ENCODE measurements at places on chromosomes 11 and 22. TPM values are rescaled to one million over a fixed set of nuclear protein-coding genes. Genes with fewer than 3 reads are reported as not detected.

FOLR2 gene
- 25.7 TPM for total RNA-seq

HBG2 gene
- 12,811 TPM for total RNA-seq

ZP1 gene
- 0.49 TPM for total RNA-seq

GALNT18 gene
- 12.9 TPM for total RNA-seq

C11orf86 gene
- total RNA-seq: not detected

PARVG gene
- total RNA-seq: 5.7 TPM

TNNT3 gene
- total RNA-seq: 428 TPM

CDCA5 gene
- 4.1 TPM for total RNA-seq

TRPM5 gene
- under 0.01 TPM for total RNA-seq

OR52I2 gene
- total RNA-seq: not detected

ASPHD2 gene
- total RNA-seq: 0.89 TPM

ANKRD42 gene
- total RNA-seq: 6.3 TPM

ANO3 gene
- 0.30 TPM for total RNA-seq

SNX32 gene
- 1.4 TPM for total RNA-seq

DDX10 gene
- 23.8 TPM for total RNA-seq

OTOG gene
- total RNA-seq: under 0.01 TPM

PKDREJ gene
- total RNA-seq: 0.10 TPM

MUC6 gene
- total RNA-seq: under 0.01 TPM

USP2 gene
- total RNA-seq: 7.0 TPM

KIF18A gene
- 8.0 TPM for total RNA-seq

TTC36 gene
- total RNA-seq: 0.79 TPM

RASSF10 gene
- total RNA-seq: 9.8 TPM

SYT13 gene
- 0.30 TPM for total RNA-seq

Measured in skin of body (tissue), 3 donors.